Esophagus squamous epithelium (tissue), 5 donors: ENCODE measurements at places on chromosomes 16 and 17.

GRCh38 chr17:9020096-9020823 is 1.1 kb upstream of the NTN1 start:
- DNase-seq = no peak

GRCh38 chr16:2799859-2800226 is 1.6 kb downstream of the PRSS41 start:
- no peak for DNase-seq

- no peak for DNase-seq
Observed at GRCh38 chr17:61414936-61415251, 15.3 kb downstream of the TBX2 start.

- no peak for DNase-seq
Observed at GRCh38 chr16:9139965-9140364, 48.5 kb downstream of the HAPSTR1 start.

GRCh38 chr17:3978421-3979289 is 14.4 kb upstream of the ATP2A3 start:
- no peak for DNase-seq

GRCh38 chr16:54341892-54342776 is 55.5 kb upstream of the IRX3 start:
- DNase-seq = no peak

DNA sequence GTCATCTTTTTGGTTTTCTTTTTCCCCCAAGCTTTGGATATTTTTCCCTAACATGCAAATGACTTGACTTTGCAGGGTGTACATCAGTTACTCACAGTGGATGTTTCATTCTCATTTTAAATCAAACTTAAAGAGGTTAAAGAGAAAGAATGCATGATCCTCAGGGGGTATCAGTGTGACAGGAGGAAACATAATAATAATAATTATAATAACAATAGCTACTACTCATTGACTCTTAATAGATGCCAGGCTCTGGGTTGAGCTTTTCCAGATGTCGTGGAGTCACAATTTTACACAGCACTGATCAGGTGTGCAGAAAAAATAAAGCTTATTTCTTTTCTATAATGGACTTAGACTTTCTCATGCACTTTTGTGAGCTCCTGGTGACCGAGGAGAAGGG is 157.2 kb upstream of the CACNG3 start:
- no peak for DNase-seq

- DNase-seq = no peak
Observed at GRCh38 chr17:17020821-17021193, 21.4 kb upstream of the MPRIP start.

DNA sequence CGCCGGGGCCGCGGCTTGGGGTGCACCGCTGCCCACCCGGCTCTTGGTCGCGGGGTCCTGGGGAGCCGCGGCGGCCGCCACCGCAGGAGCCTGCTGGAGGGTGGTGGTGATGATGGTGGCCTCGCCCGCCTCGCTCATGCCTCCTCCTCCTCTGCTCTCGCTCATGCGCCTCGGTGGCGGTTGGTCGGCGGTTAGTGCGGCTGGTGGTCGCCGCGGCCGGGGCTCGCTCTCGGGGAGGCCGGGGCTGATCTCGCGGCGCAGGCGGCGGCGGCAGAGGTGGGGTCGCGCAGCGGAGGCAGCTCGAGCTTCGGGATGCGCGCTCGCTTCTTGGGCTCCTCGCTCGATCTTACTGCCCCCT is 41.6 kb downstream of the AHSP start:
- no peak for DNase-seq

GRCh38 chr16:56933828-56934598 is 2.1 kb downstream of the HERPUD1 start:
- DNase-seq = no peak

- DNase-seq = no peak
Observed at GRCh38 chr16:12435730-12436129, 368.0 kb downstream of the CPPED1 start.

- DNase-seq = no peak
Observed at GRCh38 chr16:4870138-4870671, 22.9 kb downstream of the UBN1 start.

DNA sequence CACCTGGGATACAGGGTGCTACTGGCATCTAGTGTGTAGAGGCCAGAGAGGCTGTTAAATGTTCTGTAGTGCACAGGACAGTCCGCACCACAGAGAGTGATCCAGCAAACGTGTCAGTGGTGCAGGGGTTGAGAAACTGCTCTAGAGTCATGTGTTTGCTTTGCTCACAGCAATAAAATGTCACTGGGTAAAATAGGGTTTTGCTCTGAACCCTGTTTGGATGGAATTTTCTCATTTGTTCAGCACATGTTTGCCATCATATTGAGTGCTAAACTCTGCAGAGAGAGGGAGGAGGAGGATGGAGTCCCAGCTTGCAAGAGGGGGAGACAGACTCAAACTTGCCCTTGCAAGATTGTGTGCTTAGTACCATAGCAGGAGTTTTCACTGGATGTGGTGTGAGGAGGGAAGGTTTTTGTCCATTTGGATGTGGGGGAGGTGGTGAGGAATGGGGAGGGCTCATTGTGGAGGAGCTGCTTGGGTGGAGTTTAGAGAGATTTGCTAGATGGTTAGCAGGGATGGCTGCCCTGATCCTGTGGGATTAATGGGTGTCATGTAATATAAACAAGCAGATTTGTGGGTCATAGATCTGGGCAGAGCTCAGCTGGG is 11.8 kb downstream of the PLCG2 start:
- DNase-seq = no peak

DNA sequence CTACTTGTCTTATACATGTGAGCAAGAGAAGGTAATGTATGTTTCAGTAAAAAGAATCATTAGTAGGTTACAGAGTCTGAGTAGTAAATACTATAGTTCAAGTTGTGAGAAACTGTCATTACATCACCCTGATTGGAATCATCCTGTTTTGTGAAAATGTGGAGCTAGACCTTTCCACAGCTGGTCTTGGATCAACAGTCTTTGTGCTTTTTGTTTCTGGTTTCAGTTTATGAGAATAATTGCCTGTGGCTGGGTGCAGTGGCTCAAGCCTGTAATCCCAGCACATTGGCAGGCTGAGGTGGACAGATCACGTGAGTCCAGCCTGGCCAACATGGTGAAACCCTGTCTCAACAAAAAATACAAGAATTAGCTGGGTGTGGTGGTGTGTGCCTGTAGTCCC is 19.7 kb upstream of the SHISA9 start:
- DNase-seq = no peak

DNA sequence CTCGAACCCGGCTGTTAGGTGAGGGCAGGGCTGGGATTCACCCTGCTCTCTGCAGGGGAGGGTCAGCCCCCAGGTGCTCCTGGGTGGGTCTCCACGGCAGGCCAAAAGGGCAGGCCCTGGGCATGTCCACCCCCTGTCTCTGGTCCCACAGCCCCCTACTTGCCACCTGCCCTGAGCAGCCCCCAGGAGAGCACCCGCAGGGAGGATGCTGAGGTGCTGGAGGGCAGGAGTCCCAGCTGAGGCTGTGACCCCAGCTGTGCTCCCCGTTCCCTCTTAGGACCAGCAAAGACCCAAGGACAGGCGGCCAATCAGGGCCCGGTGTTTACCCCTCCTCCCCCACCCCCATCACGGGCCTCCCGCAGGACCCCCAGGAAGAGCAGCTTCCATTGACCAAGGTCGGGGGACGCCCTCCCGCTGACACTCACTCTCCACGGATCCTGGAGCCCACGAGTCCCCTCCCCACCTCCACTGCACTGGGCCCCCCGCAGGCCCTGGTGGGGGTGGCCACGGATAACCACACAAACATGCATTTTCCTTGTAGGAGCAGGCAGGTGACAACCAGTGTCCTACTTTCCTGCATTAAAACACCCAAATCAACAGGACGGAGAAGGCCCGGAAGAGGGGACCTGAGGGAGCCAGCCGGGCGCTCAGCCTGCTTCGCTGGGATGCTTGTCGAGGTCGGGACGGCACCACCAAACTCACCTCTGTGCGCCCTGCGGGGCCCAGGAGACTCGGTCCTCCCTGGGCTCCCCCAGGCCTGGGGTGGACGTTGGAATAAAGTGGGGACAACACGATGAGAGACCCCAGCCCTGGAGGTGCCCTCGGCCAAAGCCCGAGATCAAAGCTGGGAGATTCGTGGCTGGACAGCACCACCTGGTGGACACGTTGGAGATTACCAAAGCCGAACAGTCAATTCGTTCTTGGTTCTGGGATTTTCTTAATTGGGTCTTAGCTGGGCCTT is 22.5 kb upstream of the ENPP7 start:
- DNase-seq = no peak

GRCh38 chr17:57570724-57571344 is 174.3 kb downstream of the CCDC182 start:
- DNase-seq = no peak

- no peak for DNase-seq
Observed at GRCh38 chr17:38746849-38747462, 1.2 kb downstream of the PCGF2 start.

DNA sequence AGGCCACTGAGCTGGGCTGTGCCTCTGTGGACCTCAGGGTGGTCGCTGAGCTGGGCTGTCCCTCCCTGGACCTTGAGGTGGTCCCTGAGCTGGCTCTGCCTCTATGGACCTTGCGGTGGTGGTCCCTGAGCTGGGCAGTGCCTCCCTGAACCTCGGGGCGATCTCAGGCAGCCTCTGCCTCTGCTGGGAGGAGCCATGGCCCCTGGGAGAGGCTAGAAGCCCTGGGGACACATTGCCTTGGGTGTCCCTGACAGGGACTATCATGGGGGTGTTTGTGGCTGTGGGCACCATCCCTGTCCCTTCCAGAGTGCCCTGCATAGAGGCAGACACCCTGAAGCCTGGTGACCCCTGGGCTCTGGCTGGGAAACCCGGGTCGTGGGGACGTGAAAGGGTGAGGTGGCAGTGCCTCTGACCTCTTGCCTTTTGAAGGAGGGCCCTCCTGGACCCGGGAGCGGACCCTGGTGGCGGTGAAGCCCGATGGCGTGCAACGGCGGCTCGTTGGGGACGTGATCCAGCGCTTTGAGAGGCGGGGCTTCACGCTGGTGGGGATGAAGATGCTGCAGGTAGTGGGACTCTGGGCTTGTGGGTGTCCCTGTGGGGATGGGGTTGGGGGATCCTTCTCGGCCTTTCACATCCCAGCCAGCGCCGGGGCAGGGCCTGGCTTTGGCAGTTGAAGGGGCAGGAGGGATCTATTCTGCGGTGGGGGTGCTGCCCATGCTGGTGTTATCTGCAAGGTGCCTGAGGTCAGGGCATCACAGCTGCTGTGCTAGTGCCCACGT is 1.8 kb downstream of the NME4 start:
- DNase-seq = no peak

DNA sequence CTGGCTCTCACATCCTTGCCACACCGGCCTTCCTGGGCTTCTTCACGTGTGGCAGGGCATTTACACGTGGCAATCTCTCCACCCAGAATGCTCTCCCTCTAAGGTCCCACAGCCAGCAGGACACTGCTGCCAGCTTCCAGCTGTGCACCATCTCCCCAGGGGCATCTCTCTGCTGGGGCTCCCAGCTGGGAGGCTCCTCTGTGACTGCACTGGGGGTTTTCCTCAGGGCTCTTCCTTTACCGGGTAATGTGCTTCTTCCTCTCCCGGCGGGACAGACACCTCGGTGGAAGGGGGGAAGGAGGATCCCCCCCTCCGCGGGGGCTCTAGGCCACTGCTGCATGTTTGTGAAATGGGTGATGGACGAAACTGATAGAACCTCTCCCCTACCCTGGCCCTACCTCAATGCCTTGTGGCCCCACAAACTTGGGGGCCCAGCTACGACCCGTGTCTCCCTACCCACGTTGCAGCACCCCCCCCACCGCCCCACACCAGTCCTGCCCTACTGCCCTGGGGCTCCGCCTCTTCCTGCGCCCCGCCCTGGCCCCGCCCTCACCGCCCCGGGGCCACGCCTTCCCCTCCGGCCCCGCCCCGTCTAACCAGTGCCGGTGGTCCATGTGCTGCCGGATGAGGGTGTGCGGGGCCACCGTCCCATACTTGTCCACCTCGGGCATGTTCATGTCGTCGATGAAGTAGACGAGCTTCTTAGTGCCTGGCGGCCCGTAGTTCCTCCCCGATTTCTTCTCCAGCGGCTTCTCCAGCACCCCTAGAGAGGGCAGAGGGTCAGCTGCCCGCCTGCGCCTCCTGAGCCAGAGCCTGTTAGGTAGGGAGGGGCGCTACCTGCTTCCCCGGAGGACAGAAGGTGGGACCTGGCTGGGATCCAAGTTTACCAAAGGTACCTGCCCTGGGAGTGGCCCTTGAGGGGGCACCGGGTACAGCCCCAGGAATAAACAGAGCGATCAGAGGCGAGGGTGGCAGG is 92.6 kb downstream of the DNAH17 start:
- no peak for DNase-seq

- DNase-seq = no peak
Observed at GRCh38 chr17:36730857-36731490, 129.6 kb downstream of the MRM1 start.

GRCh38 chr16:72620853-72621252 is 427.1 kb downstream of the ZFHX3 start:
- no peak for DNase-seq

DNA sequence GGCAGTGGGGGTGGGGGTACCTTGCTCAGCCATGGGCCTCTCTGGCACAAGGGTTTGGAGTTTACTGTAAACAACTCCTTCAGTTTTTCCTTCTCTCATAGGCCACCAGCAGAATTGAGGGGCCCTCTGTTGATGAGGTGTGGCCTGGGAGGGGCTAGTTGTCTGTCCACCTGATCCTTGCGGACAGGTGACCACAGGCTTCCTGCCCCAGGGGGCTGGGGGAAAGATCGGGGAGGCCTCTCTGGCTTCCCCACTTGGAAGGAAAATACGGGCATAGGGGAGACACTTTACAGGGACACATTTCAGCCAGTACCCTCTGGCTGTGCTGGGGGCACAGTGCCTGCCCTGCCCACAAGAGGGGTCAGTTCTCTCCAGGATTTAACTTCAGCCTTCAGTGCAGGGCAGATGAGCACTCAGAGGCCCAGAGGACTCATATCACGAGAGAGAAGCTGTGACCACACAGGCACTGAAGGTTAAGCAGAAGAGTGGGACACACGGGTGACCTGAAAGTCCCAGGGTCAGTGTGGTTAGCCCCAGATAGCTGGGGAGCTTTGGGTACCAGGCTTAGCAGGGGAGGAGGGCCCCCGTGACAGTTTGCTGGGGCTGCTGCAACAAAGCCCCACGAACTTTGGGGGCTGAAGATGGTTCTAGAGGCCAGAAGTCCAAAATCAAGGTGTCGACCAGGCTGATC is 245.9 kb downstream of the SEC14L1 start:
- DNase-seq = no peak

DNA sequence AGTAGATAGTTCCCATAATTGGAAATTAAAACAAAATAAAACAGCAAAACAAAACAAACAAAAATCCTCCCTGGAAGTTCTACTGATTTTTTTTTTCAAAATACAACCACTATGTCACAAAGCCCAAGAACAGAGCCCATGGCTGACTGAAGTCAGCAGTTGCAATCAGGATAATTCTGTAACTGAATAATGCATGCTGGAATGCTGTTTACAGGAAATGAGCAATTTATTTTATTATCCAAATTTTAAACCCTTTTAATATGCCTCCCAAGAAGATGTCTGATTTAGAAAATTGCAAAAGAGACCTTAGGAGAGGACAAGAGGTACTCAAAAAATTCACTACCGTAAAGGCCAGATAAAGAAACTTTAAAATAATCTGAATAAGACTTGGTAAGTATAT is 578.2 kb downstream of the TOX3 start:
- no peak for DNase-seq

GRCh38 chr17:49748223-49748622 is 15.7 kb downstream of the FAM117A start:
- no peak for DNase-seq
